A549 treated with dexamethasone at 1 μM for 4 hours (cell line): ENCODE measurements at places on chromosomes 3 and 15. TPM values are rescaled to one million over a fixed set of nuclear protein-coding genes. Genes with fewer than 3 reads are reported as not detected.

Gene DCBLD2
- 192 to 299 TPM (median 276 TPM) in 5 replicates for total RNA-seq

Gene SCN11A
- total RNA-seq: not detected in 5 replicates

Gene DAPK2
- 2.2 to 4.7 TPM (median 3.9 TPM) in 5 replicates for total RNA-seq

Gene FBXL22
- 0.14 to 0.49 TPM (median 0.27 TPM) in 5 replicates for total RNA-seq

Gene COL6A5
- total RNA-seq: not detected in 5 replicates

Gene MGLL
- 59.3 to 81.4 TPM (median 68.7 TPM) in 5 replicates for total RNA-seq

Gene DUOXA2
- not detected in 5 replicates for total RNA-seq

Gene CACNA1D
- total RNA-seq: 0.54 to 1.1 TPM (median 0.88 TPM) in 5 replicates

Gene TAMM41
- total RNA-seq: 26.5 to 28.3 TPM (median 27.9 TPM) in 5 replicates
